ENCODE measurements at places on chromosomes 5 and 9.

- DNase-seq, result no peak
Measured at GRCh38 chr9:8255850-8256249, 456.3 kb upstream of the DMAC1 start.

DNA sequence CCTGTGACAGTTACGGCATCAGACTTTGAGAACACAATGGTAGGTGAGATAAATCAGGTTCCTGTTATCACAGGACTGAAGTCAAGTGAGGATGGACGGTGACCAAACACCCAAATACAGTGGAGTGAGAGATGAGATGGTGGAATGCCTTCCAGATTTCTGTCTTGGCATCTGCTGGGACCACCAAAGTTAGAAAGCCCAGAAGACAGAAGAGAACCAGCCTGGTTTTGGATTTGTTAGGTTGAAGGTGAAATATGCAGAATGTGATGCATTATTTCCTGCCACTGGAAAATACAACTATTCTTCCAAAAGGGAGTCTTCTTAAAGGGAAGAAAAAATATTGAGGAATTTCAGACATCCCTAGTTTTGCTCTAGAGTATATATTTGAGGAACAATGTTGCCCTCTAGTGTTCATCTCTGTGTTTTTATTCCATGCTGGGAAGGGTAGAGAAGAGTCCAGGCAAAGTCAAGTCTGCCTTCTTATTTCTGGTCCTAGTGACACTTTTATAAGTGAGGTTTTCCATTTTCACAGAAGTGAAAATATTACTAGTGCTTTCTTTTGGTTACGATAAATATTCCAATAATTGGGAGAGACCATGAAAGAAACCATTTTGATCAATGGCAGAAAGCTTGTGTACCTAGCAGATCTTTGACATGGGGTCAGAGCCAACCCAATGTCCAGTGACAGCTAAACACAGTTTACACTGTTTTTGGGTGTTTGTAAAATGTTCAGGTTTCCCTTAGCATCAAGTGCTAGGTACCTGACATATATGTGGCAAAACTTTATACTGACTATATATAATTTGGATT is 142.3 kb upstream of the ANKH start:
- DNase-seq, result no peak

- no peak for DNase-seq
Measured at GRCh38 chr5:110150199-110150598, 460.5 kb downstream of the MAN2A1 start.

DNA sequence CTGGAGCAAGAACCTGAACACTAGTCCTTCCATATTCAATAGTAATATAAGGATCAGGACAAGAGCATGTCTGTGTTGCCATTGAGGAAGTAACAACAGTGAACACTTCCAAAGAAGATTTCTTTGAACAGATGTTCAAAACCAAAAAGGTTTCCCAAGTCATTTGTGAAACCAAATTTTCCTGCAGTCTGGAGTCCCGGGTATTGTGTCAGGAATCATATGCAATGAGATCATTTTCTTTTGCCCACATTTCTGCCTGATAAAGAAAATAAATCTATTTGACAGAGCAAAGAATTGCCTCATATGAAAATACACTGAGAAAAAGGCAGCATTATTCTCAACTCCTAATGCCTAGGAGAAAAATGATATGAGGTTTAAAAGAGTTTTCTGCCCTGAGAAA is 151.7 kb downstream of the SNX18 start:
- DNase-seq, result no peak

GRCh38 chr5:145887976-145888574 is 15.3 kb upstream of the GRXCR2 start:
- no peak for DNase-seq

GRCh38 chr5:90636948-90637347 is 78.4 kb downstream of the ADGRV1 start:
- DNase-seq, result no peak

DNA sequence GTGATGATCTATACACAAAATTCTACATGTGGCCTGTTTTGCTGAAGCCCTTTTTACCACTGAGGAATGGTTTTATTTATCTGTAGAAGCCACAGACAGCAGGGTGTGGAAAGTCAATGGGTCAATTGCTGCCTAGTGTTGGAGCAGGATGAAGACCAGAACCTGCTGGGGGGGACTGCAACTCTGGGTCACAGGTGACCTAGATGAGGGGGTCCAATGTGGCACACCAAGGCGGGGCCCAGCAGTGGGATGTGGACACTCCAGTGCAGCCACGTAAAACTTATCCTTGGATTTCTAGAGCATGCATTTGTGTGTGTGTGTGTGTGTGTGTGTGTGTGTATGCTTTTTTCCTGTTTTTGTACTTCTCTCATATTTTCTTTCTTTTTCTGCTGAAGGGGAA is 147.5 kb upstream of the PHYKPL start:
- no peak for DNase-seq

DNA sequence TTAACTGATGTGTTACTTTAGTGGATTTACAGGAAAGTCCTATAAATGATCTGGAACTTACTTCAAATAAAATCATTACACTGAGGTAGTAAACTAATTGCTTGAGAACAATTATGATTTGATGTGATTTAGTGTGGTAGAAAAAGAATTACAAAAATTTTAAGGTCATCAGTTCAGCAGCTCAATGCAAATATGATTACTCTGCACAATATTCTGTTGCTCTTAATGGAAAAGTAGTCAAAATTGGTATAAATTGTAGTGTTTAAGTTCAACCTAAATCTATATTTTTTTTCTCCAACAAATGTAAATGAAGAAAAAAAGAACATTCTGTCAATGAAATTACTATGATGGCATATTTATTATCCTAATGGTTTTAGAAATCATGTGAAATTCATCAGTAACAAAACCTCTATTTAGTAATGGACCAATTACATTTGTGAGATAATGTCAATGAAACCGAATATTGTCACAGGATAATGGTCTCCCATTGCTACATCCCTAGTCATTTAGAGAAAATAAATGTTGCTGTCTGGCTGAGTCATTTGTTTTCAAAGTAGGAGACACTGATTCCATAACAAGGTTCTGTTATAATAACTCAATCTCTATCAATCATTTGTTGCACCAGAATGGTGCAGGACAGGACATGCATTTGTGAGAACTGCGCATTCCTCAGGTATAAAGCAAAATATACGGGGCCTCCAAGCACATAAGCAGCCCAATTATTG is 177.1 kb downstream of the NFIB start:
- no peak for DNase-seq

- DNase-seq, result no peak
Measured at GRCh38 chr5:78483809-78484521, 123.5 kb downstream of the SCAMP1 start.

GRCh38 chr9:8732367-8733075 is 932.9 kb upstream of the DMAC1 start:
- no peak for DNase-seq

- DNase-seq, result no peak
Measured at GRCh38 chr9:129908906-129909305, 73.6 kb downstream of the USP20 start.

DNA sequence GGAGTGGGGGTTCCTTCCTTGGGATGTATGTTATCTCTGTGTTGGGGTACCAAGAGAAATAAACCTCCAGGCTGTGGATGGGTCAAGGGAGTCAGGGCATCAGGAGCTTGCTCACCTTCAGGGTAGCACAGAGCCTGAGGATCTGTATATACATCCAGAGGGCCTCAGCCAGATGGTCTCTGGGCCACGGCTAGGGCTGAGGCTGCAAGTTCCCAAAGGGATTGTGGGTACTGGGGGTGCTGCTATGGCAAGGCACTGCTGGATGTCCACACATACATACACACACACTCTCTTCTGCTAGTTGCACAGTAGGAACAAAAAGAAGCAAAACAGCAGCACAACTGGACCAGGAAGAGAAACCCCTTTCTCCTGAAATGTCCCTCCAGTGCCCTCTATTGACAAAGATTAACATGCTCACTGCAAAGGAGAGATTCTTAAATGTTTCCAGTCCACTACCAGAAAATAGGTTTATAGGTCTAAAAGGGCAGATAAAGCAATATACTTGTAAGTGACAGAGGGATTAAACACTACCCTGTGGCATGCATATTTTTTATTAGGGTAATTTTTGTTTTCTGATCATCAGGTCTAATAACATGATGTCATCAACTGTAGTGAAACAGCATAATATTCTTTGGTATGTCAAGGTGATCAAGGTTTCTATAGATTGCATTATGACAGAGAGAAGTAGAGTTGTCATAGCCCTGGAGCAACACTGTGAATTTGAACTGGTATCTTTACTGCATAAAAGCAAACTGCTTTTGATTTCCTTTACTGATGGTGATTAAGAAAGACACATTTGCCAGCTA is 56.3 kb upstream of the KCNN2 start:
- no peak for DNase-seq

DNA sequence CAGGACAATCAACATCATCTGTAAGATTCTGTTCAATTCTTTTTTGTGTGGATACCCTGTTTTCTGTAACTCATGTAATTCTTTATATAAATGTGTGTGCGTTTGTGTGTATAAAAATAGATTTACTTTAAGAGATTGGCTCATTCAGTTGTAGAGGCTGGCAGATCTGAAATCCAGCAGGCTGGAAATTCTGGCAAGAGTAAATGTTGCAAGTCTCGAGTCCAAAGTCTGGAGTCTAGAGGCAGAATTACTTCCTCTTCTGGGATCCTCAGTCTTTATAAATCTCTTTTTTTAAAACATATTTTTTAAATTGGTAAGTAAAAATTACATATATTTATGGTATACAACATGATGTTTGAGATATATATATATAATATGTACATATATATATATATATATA is 202.1 kb upstream of the TMEM161B start:
- DNase-seq, result no peak

- DNase-seq, result no peak
Measured at GRCh38 chr5:18745988-18746615, 1111.8 kb downstream of the TAF11L14 start.

DNA sequence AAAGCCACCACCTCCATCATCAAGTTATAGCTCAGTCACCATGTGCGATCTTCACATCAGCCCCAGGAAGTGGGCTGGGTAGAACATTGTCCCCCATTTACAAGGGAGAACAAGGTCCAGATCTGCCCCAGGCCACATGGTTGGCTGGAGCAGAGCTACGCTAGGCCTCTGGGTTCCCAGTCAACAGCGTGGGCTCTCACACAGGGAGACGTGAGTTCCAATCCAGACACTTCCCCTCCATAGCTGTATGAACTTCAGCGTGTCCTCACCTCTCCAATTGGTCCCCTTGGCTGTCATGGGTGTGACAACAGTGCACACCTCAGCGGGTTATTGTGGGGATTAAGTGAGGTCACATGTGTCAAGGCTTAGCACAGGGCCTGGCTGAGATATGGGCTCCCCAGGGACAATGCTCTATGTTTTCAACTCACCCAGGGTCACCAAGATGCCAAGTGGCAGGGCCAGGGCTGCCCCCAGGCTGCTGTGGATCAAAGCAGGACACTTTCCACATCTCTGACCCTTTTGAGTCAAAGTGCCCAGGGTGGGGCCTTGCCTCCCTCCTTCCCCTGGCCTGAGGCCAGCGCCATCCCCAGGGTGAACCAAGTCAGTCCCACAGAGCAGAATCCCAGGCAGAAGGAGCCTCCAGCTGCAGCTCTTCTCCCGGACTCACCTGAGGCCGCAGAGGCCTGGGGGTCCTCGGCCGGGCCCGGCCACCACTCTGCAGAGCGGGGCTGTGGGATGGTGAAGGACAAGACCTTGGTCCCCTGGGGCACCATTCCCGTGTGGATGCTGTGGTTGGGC is 19.8 kb downstream of the AKNA start:
- no peak for DNase-seq
